ENCODE measurements at places on chromosomes 6 and 20.

DNA sequence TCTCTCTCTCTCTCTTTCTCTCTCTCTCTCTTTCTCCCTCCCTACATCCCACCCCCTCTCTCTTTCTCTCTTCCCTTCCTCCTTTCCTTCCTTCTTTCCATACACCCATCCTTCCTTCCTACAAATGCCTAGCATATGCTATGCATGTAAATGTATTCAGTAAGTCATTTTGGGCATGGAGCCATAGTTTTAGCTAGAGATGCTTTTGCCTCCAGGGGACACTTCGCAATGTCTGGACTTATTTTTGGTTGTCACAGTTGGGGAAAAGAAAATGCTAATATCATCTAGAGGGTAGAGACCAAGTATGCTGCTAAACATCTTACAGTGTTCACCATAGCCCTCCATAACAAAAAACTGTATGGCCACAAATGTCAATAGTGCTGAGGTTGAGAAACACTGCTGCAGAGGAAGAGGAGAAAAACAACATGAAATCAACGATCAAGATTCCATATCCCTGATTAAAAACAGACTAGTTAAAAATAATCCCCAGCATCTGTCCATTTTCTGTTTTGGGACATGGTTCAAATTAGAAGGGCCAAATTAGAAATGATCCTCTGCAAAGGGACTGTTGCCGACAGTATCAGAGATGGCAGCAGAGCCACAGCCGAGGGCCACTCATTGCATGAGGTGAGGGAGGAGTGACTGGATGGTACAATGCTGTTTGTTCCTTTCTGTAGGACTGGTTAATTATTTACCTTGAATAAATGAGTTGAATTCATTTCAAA is 152.7 kb downstream of the SH3BGRL2 start:
- no peak for DNase-seq

DNA sequence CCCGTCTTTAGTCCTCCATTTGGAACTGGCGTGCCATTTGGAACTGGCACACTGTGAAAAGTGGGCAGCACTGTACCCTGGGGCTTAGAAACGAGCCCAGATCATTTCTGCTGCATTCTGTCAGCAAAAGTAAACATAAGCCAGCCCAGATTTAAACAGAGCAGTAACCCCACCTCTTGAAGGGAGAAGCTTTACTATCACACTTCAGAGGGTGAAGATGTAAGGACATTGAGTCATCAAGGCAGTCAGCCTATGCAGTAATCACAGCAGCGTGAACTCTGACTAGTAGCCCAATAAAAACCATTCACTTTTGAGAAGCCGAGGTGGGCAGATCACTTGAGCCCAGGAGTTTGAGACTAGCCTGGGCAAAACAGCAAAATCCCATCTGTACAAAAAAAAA is 216.9 kb downstream of the EYA2 start:
- DNase-seq: no peak

- DNase-seq: no peak
Observed at GRCh38 chr6:107809966-107810365, 14.1 kb downstream of the SCML4 start.

DNA sequence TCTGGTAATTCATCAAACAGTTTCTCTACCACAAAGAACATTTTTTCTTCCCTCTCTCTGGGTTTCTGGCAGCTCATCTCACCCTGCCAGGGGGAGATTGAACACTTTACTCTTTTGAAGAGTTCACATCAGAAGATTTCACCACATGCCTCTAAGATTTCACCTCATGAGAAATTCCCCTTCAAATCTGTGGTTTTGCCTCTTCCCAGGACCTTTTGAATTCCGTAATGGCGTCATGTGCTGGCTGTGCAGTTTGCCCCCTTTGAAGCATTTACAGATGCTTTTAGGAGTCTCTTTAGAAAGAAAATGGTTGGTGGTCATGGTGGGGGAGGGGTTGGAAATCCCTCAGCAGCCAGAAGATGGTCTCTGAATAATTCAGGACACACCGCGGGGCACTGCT is 486.1 kb downstream of the QKI start:
- DNase-seq: no peak

DNA sequence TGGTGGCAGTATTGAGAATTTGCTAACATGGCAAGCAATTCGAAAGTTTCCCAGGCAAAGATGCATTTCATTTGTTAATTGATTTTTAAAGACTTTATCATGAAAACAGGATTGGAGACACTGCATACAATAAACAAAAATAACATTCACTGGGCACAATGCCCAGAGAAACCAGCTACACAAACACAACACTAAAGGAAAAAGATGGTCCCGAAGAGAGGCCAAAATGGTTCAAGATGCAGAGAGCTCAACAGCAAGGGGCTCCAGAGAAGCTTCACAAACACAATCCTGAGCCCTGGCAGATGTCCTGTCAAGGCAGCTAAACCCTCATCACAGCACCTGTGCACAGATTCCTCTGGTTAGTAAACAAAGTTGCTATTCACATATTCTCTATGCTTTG is 79.3 kb downstream of the INSM1 start:
- no peak for DNase-seq

- no peak for DNase-seq
Observed at GRCh38 chr6:16947375-16948015, 154.4 kb upstream of the STMND1 start.

DNA sequence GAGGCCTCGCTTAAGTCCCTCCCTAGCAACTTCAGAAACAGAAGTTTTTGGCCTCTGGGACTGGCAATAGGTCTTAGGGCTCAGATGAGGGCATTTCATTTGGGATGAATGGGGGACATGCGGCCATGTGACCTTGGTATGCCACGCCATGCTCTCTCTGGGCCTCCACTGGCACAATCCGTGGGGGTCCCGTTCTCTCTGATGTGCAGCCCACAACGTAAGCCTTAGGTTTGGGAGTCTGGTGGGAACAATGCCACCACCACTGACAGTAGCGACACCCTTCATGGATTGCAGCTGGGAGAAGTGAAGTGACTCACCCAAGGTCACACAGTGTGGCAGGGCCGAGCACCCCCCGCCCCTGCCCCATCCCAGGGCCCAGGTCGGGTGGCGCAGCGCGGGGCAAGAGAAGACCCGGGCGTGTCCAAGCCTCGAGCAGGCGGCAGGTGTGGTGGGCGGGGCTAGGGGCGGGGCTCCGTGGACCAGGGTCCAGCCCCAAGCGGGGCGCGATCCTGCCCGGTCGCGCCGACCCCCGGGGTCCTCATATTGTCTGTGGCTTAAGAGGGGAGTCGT is 864 bp upstream of the CEBPB start:
- DNase-seq: peak; percentile 46

DNA sequence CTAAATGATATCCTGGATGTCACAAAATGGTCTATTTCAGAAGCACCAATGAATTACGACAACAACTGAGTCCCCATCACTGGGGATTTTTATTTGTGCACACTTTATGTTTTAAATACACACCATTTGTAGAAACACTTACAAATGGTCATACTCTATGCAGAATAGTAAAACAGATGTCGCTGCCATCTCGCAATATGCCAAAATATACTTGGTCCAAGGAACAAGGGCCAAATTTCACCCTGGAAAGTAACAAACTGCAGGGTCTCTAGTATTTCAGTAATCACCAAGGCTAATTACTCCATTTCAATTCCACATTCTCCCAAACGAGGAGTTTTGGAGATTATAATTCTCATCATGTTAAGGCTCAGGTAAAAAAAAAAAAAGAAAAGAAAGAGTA is 215.2 kb downstream of the LMBRD1 start:
- DNase-seq: no peak

DNA sequence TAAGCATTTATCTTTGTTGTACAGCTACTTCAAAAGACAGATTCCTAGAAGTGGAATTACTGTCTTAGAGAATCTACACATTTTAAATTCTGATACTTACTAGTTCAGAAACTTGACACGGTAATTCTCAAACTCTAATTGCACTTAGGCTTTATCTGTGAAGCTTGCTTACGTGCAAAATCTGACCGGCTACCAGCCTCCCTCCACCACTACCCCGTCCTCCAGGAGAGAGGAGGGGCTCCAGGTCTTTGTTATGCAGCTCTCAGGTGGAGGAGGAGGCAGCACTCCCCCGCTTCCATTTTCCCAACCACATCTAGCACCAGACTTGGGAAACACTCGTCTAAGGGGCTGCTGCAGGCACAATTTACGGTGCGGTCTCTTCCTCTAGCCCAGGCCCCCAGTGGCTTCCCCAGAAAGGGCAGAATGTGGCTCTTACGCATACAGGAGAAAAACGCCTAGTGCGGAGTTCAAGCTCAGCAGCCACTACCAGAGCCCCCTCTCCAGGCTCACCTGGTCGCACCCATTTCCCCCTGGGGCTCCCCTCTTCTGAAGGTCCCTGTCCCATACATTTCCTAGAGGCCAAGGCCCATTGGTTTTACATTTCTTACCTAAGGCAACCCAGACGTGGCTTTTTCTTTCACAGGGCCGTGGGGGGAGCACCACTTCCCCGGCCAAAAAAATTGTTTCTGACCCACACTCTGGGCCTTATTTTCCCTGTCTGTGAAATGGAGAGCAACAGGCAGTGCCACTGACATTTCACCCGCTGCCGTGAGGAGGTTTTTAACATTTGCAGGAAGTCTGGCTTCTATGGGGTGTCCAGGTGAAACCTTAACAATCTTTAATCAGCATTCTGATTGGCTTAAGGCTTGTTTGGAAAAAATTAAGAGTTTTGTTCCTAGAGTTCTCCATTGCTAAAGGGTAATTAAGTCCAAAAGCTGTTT is 1.6 kb upstream of the TGIF2 start:
- no peak for DNase-seq

- no peak for DNase-seq
Observed at GRCh38 chr6:157535340-157536222, 154.6 kb downstream of the ZDHHC14 start.

DNA sequence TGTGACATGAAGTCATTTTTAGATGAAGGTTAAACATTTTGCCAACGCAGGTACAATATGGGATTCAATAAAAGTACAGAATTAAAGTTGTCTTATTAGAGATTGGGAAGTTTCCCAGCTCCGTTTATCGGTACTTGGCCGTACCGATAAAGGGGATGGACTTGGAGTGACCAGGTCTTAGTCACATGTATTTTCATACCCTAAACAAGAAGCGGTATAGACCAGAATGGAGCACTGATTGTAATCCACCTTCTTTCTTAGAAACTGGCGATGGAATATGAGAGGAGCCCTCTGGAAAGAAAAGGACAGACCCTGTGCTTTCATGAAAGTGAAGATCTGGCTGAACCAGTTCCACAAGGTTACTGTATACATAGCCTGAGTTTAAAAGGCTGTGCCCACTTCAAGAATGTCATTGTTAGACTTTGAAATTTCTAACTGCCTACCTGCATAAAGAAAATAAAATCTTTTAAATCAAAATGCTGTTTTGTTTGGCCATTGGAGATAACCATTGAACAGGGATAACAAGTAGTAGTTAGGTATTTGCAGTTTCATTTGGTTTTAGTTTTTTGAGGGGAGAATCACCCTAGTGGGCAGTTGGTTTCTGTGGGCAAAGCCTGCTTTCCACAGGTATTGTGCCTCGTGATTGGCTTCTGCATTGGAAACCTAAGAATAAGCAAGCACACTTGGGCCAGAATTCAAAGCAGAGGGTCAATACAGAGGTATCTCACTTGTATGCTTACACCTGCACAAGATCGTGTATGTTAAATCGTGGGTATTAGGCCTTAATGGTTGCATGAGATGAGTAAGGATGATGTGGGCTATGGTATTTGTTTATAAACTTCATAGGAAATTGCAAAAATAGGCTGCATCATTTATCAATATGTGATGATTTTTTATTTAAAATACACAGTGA is 11.2 kb upstream of the ZNFX1 start:
- DNase-seq: no peak

DNA sequence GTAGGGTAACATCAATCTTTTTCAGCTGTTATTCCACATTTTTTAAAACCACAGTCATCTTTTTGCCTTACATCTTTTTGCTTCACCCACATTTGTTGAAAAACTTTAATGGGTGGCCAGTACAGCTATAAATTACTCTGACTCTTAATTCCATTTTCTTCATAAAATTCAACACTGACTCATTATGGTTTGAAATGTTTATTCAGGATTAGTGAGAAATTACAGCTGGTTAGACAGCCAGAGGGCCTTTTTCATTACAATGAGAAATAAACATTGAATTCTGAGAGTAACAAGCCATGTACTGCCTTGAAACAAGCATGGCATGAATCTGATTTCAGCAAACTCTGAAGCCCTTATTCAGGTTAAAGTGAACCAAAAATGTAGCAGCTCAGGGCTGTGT is 19.5 kb downstream of the NDUFAF4 start:
- DNase-seq: no peak

- DNase-seq: no peak
Observed at GRCh38 chr6:2476376-2476775, 231.0 kb upstream of the GMDS start.

DNA sequence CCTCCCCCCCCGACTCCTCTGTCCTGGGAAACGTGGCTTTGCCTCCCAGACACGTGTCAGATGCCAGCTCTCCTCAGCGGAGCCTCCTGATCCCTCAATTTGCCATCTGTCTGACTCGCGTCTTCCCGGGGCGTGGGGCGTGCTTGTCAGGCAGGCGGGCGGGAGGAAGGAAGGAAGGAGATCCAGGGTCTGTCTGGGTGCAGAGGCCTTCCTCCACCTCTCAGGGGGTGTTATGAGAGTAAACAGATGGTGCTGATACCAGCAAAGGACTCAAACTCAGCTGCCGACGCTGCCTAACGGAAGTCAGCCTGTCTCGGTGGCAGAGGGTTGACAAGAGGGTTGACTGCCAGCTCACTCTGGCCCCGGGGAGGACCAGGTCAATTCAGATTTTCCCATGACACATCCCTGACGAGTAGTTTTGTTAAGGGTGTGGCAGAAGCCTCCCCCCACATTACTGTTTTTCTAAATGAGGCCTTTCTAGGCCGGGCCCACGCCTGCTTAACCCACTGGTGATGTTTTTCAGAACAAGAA is 17.0 kb downstream of the UQCC2 start:
- DNase-seq: peak; percentile 71

DNA sequence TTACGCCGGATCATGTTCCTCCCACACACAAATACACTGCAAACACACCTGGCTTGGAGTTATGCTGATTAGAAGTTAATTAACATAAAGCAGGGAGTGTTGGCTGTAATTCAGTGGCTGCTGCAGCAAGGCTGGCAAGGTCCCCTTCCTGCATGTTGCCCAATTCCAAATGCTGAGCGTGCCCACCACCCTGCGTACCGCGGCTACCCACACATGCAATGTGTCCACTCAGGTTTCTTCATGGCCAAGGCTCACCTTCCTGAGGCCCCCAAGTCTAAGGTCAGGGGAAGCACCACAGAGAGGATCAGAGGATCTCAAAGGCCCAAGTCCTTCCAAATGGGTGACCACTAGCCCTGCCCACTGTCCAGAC is 11.6 kb upstream of the PRND start:
- DNase-seq: no peak

GRCh38 chr6:157613011-157613522 is 210.0 kb upstream of the SNX9 start:
- DNase-seq: no peak

- no peak for DNase-seq
Observed at GRCh38 chr20:50224531-50225255, 34.1 kb downstream of the CEBPB start.

DNA sequence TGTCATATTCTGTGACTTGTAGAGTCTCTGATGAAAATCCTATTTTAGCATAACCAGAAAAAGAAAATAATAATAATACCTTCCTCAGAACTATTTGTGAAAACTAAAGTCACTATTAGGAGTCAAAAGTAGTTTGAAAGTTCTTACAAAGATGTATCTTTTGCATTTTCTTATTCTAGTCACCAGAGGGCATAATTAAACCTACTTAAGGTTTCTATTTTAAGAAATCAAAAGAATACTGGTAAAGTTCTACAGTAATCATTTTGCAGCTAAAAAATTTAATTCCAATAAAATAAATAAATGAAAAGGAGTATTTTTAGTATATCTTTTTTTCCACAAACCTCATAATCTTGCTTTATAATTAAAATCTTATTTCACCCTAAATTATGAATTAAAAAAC is 28.0 kb upstream of the MCM9 start:
- no peak for DNase-seq

Measured in activated naive CD8-positive, alpha-beta T cell treated with anti-CD3 and anti-CD28 coated beads, Interleukin-2, amount 50 U/mL, for 24 hours (primary cell).